OCI-LY7 (cell line): ENCODE measurements at places on chromosomes 1 and 21.

GRCh38 chr1:14165371-14165801 lies 433.1 kb upstream of the KAZN start:
- DNase-seq, result peak; percentile 74

GRCh38 chr1:6426972-6427350 lies 2.4 kb downstream of the ESPN start:
- no peak for DNase-seq

GRCh38 chr1:9315411-9316079 lies 22.9 kb downstream of the SPSB1 start:
- no peak for DNase-seq

- no peak for DNase-seq
These were observed 5.7 kb downstream of the ZBTB7B start for GRCh38 chr1:155008015-155008941.

DNA sequence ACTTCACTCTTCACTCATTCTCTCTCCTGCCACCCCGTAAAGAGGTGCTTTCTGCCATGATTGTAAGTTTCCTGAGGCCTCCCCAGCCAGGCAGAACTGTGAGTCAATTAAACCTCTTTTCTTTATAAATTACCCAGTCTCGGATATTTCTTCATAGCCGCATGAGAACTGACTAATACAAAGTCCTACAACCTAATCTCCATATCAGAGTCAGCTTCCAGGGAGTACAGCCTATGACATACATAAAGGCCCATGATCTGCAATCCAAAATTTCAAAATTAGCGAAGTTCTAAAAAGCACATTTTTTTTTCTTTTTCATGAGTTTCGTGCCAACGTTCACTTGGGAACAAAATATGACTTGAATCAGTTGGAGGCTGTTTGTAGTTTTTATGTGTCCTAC lies 256.9 kb upstream of the DUSP10 start:
- no peak for DNase-seq

DNA sequence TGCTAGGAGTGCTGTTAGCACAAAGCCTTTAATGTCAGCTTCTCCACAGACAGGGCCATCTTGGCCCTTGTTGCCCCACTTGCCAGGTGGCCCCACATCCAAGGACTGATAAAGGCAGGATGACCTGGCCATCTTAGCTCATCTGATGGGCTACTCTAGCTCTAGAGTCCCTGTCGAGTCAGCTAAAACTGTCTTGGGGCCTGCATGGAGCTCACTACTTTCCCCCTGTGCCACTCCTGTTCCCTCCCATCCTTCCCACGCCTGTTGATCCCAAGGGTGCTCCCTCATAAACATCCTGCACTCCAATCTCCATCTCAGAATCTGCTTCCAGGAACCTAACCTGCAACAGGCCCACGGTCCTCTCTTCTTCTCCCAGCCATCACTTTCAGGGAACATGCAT lies 652 bp upstream of the GPX7 start:
- no peak for DNase-seq

DNA sequence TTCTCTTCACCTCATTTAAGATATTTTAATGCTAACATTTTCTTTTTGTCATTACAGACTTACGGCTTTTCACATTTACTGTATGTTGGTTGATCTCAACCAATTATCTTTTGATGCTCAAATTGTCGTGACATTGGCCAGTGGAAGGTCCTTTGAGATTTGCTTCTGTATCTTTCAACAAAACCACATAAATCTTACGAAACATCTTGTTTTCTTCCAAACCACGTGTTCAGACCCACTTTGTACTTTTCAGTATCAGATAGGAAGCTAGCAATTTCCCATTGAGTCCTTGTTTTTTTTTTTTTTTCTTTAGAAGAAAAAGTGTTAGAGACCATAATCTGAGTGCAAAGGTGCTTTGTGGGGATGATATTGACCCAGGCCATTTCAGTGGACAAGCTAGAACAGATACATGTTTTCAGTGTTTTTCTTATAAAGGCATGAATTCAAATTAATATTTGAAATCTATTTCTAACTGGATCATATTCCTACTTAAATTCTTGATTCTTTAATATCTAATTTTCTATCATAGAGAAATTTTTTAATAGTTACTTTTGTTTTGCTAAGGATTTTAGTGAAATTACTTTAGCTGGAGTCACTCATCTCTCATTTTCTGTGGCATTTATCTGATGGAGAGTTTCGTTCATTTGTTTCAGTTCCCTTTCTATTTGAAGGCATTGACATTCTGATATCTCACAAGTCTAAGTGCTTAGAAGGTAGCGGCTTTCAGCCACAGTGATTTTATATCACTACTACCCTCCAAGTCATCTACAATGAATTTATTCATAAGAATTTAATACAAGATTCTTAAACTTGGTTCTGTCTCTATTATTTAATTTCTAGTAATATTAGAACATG lies 26.7 kb downstream of the ATG4C start:
- peak; percentile 55 for DNase-seq

- DNase-seq, result no peak
These were observed 14.6 kb downstream of the TRIM46 start for GRCh38 chr1:155188268-155188667.

GRCh38 chr1:19344372-19344810 lies 32.3 kb downstream of the SLC66A1 start:
- peak; percentile 50 for DNase-seq

GRCh38 chr1:177922209-177922608 lies 47.6 kb downstream of the SEC16B start:
- DNase-seq, result no peak

GRCh38 chr1:162381383-162381782 lies at the start of gene C1orf226:
TSS of gene C1orf226 (plus strand) at chr1:162381728. CDS start at chr1:162381902, 174 bp downstream.
- no peak for DNase-seq

- DNase-seq, result no peak
These were observed 44.7 kb downstream of the SLC30A10 start for GRCh38 chr1:219883400-219884332.

- no peak for DNase-seq
These were observed 610.6 kb upstream of the ZP4 start for GRCh38 chr1:238501290-238501689.

- no peak for DNase-seq
These were observed 73.6 kb downstream of the CRB1 start for GRCh38 chr1:197341626-197342025.

DNA sequence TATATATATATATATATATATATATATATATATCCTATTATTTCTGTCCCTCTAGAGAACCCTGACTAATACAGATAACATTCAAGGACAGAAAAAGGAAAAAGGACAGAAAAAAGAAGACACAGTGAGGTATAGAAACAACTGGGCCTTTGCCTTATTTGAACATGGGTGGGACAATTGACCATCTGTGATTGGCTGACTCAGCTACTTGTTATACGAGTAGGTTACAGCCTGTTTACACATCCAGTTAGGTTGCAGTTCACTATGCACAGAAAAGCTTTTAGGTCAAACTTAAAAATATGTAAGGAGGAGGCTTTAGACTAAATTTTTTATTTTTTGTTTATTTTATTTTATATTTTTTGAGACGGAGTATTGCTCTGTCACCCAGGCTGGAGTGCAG lies 39.8 kb upstream of the RGS8 start:
- no peak for DNase-seq
